Hematopoietic multipotent progenitor cell treated with erythropoietin and hydrocortisone succinate and interleukin-3 and kit ligand, for 17 days (in vitro differentiated cells): ENCODE measurements at places on chromosomes 16 and 17.

DNA sequence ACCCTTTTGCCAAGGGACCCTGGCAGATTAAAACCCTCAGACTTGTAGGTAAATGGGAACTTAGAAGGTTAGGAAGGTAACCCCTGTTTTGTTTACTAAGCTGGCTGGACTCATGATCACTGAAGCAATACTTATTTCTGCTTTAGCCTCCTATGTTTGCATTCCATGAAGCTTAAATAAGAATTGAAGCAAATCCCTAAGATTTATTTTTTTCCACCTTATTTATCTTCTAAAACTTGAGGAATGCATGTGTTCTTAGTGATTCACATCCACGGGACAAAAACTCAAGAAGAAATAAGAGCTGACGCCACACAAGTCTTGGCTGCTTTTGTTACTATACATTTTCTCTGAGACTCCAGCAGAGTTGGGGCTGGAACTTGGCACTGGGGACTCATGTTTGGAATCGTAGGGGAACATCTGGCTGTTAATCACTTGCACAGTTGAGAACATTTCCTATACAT lies 35.5 kb downstream of the CLUAP1 start:
- no peak for DNase-seq

GRCh38 chr17:39187152-39187830 lies 10.2 kb downstream of the CACNB1 start:
- DNase-seq: no peak

DNA sequence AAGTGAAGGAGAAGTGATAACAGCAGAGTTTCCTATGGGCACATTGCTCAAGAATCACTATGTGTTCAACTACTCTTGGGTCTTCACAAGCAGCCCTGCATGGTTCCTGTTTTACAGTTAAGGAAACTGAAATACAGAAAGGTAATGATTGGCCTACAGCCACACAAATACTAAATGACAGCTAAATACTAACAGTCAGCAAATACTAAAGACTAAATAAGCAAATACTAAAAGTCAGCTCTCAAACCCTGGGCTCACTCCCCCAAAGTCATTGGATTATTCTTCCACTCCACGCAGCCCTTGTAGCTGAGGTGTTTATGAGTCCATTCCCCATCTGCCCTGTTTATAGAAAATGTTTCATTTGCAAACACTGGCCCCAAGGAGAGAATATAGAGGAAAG lies 372.7 kb upstream of the CDH11 start:
- DNase-seq: no peak

- no peak for DNase-seq
Measured at GRCh38 chr17:50212121-50212843, 10.9 kb upstream of the COL1A1 start.

DNA sequence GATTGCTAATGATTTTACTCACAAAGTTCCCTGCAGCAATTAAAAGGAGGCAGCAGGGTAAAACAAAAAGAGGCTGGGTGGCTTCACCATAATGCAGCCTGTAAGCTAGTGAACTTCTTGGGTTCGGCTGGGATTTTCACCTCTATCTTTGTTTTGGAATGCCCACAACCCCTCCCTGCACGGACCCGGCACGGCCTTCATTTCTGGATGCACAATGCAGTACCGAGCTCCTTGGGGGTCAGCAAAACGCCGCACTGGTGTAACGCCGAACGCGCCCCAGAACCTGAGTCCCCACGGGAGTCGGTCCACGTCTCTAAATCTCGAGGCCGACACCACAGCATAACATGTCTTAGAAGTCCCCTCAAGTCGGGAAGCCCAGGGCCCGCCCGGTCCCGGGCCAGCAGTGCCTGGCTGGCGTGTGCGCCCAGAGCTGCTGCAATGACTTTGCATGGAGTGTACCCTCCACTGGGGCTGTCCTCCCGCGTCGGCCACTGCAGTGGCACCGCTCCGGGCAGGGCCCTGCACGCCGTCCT lies 759 bp downstream of the UBE2O start:
- DNase-seq: peak; percentile 62
